ENCODE measurements at places on chromosomes 5 and 9.

GRCh38 chr5:159787837-159788236 is 128.4 kb upstream of the ADRA1B start:
- no peak for DNase-seq

- DNase-seq: no peak
Measured at GRCh38 chr5:43121913-43122484, 1.3 kb downstream of the ZNF131 start.

DNA sequence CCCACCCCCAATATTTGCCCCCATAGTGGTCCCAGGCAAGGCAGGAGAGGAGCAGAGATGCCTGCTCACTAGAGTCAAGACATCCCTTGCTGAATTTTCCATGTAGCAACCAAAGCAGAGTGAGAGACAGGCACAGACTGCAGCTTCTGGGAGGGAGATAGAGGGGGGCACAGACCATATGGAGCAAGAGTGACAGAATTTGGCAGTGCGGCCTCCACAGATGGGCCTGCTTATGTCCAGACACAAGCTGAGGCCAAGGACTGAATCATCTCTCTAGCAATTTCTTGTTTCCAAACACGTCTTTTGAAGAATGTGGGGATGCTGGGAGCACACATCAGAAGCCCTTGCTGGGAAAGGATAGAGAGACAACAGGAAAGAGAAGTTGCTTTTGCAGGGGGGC is 53.0 kb upstream of the ALDH1B1 start:
- DNase-seq: no peak

GRCh38 chr5:1772634-1773033 is 27.0 kb downstream of the MRPL36 start:
- no peak for DNase-seq

All from hematopoietic multipotent progenitor cell (in vitro differentiated cells).